ENCODE measurements at places on chromosomes 12 and 14.

DNA sequence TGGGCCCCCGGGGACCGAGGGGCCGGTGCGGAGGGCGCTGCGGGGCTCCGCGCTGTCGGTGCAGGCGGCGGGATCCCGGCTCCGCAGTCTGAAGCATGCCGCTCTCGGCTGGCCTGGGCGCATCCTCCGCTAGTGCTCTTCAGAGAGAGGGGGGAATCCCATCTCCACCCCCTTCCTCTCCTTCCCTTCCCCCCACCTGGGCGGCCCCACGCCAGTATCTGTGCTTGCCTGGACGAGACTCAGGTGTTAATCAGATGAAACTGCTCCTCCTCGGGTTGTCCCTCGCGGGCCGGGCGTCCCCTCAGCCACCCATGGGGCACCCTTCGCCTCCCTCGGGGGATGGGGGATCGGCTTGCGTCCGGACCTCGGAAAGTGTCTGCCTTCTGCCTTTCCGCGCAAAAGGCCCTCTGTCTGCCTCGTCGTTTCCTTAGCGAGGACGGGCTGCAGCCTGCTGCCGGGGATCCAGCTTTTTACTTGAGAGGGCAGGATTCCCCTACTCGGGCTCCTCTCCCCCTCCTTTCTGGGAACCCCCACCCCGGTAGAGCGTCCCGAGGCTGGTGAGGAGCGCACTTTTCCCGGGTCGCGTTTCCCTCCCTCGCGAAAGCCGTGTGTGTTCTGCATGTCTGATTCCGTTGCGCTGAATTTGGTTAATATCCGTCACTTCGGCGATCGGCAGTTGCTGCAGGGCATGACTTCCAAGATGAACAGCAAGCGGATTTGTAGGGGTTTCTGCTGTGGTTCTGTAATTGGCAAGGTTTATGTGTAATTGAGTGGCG, 1.1 kb downstream of the GPHN start:
- peak; percentile 51 for DNase-seq

DNA sequence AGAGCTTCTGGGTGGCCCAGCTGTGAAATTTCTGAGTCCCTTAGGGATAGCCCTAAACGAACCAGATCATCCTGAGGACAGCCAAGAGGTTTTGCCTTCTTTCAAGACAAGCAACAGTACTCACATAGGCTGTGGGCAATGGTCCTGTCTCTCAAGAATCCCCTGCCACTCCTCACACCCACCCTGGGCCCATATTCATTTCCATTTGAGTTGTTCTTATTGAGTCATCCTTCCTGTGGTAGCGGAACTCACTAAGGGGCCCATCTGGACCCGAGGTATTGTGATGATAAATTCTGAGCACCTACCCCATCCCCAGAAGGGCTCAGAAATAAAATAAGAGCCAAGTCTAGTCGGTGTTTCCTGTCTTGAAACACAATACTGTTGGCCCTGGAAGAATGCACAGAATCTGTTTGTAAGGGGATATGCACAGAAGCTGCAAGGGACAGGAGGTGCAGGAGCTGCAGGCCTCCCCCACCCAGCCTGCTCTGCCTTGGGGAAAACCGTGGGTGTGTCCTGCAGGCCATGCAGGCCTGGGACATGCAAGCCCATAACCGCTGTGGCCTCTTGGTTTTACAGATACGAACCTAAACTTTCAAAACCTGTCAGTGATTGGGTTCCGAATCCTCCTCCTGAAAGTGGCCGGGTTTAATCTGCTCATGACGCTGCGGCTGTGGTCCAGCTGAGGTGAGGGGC, 38.9 kb downstream of the DAD1 start:
- peak; percentile 84 for DNase-seq

DNA sequence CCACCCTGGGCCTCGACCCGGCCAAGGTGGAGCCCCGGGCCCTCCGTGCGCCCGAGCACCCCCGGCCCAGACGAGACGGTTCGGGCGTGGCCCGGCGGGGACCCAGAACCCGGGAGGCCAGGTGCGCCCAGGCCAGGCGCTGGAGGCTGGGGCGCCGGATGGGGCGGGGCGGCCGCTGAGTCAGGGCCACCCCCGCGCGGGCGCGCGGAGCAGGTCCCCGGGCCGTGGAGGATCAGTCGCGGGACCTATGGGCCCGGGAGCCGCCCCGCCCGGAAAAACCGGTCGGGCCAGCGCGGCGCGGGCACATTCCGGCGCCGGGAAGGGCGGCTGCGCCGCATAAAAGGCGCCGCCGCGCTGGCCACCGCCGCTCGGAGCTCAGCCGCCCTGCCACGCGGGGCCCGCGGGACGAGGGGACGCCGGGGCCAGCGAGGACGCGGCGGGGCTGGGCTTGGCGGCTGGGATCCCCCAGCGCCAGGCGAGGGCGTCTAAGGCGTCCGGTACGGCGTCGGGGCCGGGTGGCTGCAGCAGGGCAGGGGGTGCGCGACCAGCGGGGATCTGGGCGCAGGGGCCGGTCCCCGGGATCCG, 21.5 kb upstream of the KIF26A start:
- DNase-seq: no peak

- DNase-seq: no peak
Measured at GRCh38 chr12:57541001-57541400, 6.0 kb downstream of the DCTN2 start.

- no peak for DNase-seq
Measured at GRCh38 chr14:34138175-34138574, 187.3 kb upstream of the EGLN3 start.

- peak; percentile 28 for DNase-seq
Measured at GRCh38 chr14:106277503-106277902, 751.1 kb downstream of the TMEM121 start.
